Thoracic aorta (tissue), 2 donors: ENCODE measurements at places on chromosomes 6 and 20.

- H3K36me3 ChIP-seq: no peaks in the 10 kb centered on the region
- H3K27ac ChIP-seq: no peak overlapping the region
- no peak overlapping the region for H3K4me3 ChIP-seq
- no peaks in the 10 kb centered on the region for H3K27me3 ChIP-seq
- DNase-seq: no peak
- H3K4me1 ChIP-seq: no peaks in the 10 kb centered on the region
Observed at GRCh38 chr6:114431641-114432040, 88.8 kb upstream of the HS3ST5 start.

GRCh38 chr20:9555781-9556180, 41.4 kb downstream of the LAMP5 start:
- no peaks in the 10 kb centered on the region for H3K4me1 ChIP-seq
- no peak for DNase-seq
- H3K4me3 ChIP-seq: no peak overlapping the region
- no peak overlapping the region for H3K27ac ChIP-seq

GRCh38 chr6:17385660-17386059, 7.7 kb upstream of the CAP2 start:
- peaks cover 8% of the 10 kb centered on the region for H3K4me1 ChIP-seq
- H3K36me3 ChIP-seq: no peaks in the 10 kb centered on the region
- H3K27me3 ChIP-seq: no peaks in the 10 kb centered on the region
- no peak for DNase-seq
- H3K4me3 ChIP-seq: no peak overlapping the region

- no peak for DNase-seq
- H3K4me1 ChIP-seq: no peaks in the 10 kb centered on the region
Observed at GRCh38 chr20:8401556-8401955, 269.5 kb downstream of the PLCB1 start.

- no peaks in the 10 kb centered on the region for H3K27me3 ChIP-seq
- H3K27ac ChIP-seq: no peak overlapping the region
- no peak for DNase-seq
- no peaks in the 10 kb centered on the region for H3K4me1 ChIP-seq
- no peaks in the 10 kb centered on the region for H3K36me3 ChIP-seq
- H3K4me3 ChIP-seq: no peak overlapping the region
Observed at GRCh38 chr20:16533502-16533901, 39.7 kb downstream of the KIF16B start.

- DNase-seq: no peak
- H3K27ac ChIP-seq: peak overlapping the region; percentile 80
- H3K4me1 ChIP-seq: peaks cover 64% of the 10 kb centered on the region
- H3K36me3 ChIP-seq: no peaks in the 10 kb centered on the region
Observed at GRCh38 chr6:3800850-3801591, 48.2 kb upstream of the FAM50B start.

DNA sequence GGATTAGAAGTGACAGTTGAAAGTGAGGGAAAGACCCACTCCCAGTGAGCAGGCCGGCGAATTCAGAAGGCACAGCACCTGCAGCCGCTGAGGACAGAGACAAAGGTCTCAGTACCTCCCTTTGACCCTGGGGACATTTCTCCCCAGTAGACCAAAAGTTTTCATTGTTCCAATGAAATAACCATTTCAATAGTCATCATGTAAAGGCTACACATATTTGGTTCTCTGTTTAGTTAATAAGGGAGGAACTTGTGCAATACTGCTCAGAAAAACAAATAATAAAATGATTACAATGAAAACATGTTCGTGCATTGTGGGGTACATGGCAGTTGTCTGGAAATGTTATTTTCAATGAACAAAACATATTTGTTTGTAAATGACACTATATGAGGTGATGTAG, 52.5 kb downstream of the EDN1 start:
- H3K4me3 ChIP-seq: no peak overlapping the region
- no peak overlapping the region for H3K27ac ChIP-seq
- no peaks in the 10 kb centered on the region for H3K36me3 ChIP-seq
- no peak for DNase-seq

GRCh38 chr6:115310156-115310555, 750.5 kb downstream of the FRK start:
- no peak for DNase-seq
- H3K4me3 ChIP-seq: no peak overlapping the region
- H3K4me1 ChIP-seq: no peaks in the 10 kb centered on the region

DNA sequence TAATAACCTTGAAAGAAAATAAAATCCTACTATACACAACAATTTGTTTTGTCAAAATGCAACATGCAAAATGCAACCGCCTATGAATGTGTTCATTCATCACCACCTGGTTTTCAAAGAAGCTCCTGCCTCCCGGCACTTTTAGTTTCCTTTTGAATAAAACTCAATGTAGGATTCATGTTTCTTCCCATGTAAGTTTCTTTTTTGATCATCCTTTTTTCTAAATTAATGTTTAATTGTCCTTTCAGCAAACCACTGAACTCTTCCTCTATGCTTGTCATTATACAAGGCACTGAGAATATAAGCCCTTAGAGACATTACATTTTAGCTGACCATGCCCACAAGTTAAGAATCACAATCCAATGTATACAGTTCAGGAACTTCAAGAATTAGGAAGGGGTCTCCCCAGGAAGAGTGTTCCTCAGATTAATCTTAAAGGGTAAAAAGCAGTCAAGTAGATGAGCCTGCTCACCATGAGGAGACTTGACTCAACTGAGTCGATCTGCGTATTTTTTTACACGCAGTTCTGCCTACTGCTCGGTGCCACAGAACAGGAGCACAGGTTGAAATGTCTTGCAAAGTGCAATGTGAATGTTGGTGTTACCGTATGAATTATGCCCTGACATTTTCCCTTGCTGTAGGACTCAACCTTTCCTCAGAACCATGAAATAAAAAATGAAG, 7.2 kb upstream of the THEMIS start:
- no peaks in the 10 kb centered on the region for H3K4me1 ChIP-seq
- H3K36me3 ChIP-seq: no peaks in the 10 kb centered on the region
- H3K4me3 ChIP-seq: no peak overlapping the region
- no peak for DNase-seq
- H3K27me3 ChIP-seq: no peaks in the 10 kb centered on the region
- no peak overlapping the region for H3K27ac ChIP-seq

- H3K27ac ChIP-seq: peak overlapping the region; percentile 76
- no peak for DNase-seq
- no peaks in the 10 kb centered on the region for H3K27me3 ChIP-seq
- no peak overlapping the region for H3K4me3 ChIP-seq
- peaks cover 37% of the 10 kb centered on the region for H3K4me1 ChIP-seq
Observed at GRCh38 chr6:34912715-34913464, 23.8 kb downstream of the ANKS1A start.

GRCh38 chr6:11911538-11911937, 100.6 kb upstream of the HIVEP1 start:
- H3K36me3 ChIP-seq: no peaks in the 10 kb centered on the region
- H3K4me1 ChIP-seq: no peaks in the 10 kb centered on the region
- H3K27me3 ChIP-seq: no peaks in the 10 kb centered on the region

GRCh38 chr6:43396408-43397149, 27.1 kb upstream of the ZNF318 start:
- H3K27ac ChIP-seq: no peak overlapping the region
- H3K36me3 ChIP-seq: no peaks in the 10 kb centered on the region

- H3K27me3 ChIP-seq: no peaks in the 10 kb centered on the region
- peak; percentile 78 for DNase-seq
- H3K4me1 ChIP-seq: peaks cover 8% of the 10 kb centered on the region
- H3K4me3 ChIP-seq: peak overlapping the region; percentile 85
- peak overlapping the region; percentile 89 for H3K27ac ChIP-seq
- no peaks in the 10 kb centered on the region for H3K36me3 ChIP-seq
Observed at GRCh38 chr20:23050847-23051627, 1.6 kb upstream of the THBD start.

- H3K36me3 ChIP-seq: peaks cover 75% of the 10 kb centered on the region
- DNase-seq: no peak
- no peaks in the 10 kb centered on the region for H3K27me3 ChIP-seq
- H3K4me1 ChIP-seq: no peaks in the 10 kb centered on the region
- H3K27ac ChIP-seq: no peak overlapping the region
Observed at GRCh38 chr6:35078226-35078850, 62.8 kb downstream of the TCP11 start.

DNA sequence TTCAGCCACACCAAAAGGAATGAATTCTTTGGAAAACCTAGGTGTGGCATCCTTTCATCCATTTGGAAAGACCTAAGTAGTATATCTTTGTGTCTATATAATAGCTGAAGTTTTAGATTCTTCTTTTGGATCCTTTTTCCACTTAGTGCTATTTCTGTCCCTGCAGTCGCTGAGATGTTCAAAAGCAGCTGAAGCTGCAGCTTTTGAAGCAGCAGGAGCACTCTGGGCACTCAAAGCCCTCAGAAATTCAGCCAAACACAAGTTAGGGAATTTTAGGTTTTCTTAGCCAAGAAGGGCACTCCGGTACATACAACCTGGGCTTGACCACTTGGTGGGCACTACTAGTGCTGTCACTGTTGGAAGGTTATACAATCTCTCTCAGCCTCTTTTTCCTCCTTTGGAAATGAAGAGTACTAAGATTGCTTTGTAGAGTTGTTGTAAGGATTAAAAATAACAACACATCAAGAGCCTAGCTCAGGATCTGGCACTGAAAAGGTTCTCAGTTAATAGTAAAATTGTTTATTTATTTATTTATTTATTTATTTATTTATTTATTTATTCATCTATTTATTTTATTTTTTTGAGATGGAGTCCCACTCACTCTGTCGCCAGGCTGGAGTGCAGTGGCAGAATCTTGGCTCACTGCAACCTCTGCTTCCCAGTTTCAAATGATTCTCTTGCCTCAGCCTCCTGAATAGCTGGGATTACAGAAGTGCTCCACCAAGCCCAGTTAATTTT, 71.9 kb upstream of the SLC22A16 start:
- no peaks in the 10 kb centered on the region for H3K36me3 ChIP-seq
- H3K27me3 ChIP-seq: no peaks in the 10 kb centered on the region
- no peaks in the 10 kb centered on the region for H3K4me1 ChIP-seq
- no peak overlapping the region for H3K27ac ChIP-seq
- no peak overlapping the region for H3K4me3 ChIP-seq
- DNase-seq: no peak

- no peak overlapping the region for H3K27ac ChIP-seq
- no peaks in the 10 kb centered on the region for H3K27me3 ChIP-seq
- H3K36me3 ChIP-seq: no peaks in the 10 kb centered on the region
- no peaks in the 10 kb centered on the region for H3K4me1 ChIP-seq
- no peak overlapping the region for H3K4me3 ChIP-seq
Observed at GRCh38 chr20:33024609-33025317, 6.7 kb upstream of the BPIFB6 start.

- no peaks in the 10 kb centered on the region for H3K27me3 ChIP-seq
- DNase-seq: no peak
- H3K27ac ChIP-seq: no peak overlapping the region
- H3K4me1 ChIP-seq: no peaks in the 10 kb centered on the region
- peaks cover 12% of the 10 kb centered on the region for H3K36me3 ChIP-seq
Observed at GRCh38 chr6:3265671-3266070, 6.9 kb downstream of the PSMG4 start.

GRCh38 chr20:58137651-58138265, 90.7 kb downstream of the ANKRD60 start:
- DNase-seq: no peak
- no peak overlapping the region for H3K4me3 ChIP-seq
- H3K4me1 ChIP-seq: peaks cover 45% of the 10 kb centered on the region
- no peak overlapping the region for H3K27ac ChIP-seq
- H3K27me3 ChIP-seq: no peaks in the 10 kb centered on the region

DNA sequence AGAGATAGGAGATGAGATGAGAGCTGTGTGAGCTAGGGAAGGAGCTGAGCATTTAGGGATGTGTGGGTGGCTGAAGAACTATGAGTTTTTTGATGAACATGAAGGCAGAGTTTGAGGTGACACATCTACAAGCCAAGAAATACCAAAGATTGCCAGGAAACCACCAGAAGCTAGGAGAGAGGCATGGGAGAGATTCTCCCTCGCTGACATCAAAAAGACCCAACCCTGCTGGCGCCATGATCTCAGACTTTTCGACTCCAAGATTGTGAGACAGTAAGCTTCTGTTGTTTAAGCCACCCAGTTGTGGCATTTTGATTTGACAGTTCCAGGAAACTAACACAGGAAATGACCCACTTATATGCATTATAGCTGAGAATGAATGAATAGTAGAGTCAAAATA, 790.9 kb downstream of the TFAP2A start:
- H3K27ac ChIP-seq: no peak overlapping the region
- H3K27me3 ChIP-seq: no peaks in the 10 kb centered on the region
- no peaks in the 10 kb centered on the region for H3K4me1 ChIP-seq
- no peak overlapping the region for H3K4me3 ChIP-seq

DNA sequence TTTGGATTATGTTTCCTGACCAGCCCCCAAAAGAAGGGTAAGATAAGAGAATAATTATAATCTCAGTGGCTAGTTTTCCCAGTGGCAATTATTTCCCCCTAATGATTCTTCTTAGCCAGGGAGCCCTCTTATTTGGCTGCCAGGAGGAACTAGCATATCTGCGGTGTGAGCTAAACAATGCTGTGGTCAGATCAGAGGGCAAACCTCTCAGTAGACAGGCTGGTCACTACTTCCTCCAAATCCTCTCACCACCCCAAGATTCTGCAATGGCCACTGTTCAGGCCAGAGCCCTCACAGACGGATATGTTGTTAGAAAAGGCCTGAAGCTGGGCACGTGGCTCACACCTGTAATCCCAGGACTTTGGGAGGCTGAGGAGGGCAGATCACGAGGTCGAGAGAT, 273.4 kb upstream of the SASH1 start:
- H3K4me1 ChIP-seq: no peaks in the 10 kb centered on the region
- DNase-seq: no peak
- no peaks in the 10 kb centered on the region for H3K36me3 ChIP-seq
- H3K4me3 ChIP-seq: no peak overlapping the region
- H3K27me3 ChIP-seq: no peaks in the 10 kb centered on the region

DNA sequence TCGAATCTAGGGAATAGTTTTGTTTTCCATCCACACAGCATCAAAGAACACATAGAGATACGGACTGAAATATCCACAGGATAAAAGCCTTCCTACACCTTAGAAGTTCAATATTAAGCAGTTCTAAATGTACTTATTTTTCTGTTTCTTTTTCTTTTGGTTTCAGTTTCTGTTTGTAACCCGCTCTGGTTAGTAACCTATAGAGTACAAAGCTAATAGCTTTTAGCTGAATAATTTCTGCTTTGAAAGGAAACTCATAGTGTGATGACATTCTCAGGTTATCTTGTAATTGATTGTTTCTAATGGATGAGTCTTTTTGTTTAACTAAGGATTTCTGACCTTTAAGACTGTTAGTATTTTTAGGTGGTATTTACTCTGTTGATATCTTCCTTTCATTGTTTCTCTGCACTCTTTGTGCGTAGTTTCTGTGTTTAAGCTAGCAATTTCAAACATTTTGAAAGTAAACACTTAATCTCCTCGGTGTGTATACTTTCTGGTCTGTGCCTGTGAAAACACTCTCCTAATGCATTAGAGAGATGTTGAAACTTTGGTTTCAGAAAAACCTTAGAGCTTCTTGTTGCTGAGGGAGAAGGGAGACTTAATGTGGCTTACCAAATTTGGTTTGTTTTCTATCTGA, 385.5 kb downstream of the HDGFL1 start:
- H3K27ac ChIP-seq: no peak overlapping the region
- no peak for DNase-seq
- no peaks in the 10 kb centered on the region for H3K27me3 ChIP-seq
- H3K4me1 ChIP-seq: peaks cover 3% of the 10 kb centered on the region
- H3K4me3 ChIP-seq: peak overlapping the region; percentile 60
